ENCODE measurements at places on chromosomes 11 and 22.

GRCh38 chr11:44610186-44610955, 44.9 kb downstream of the CD82 start:
- no peak for DNase-seq

DNA sequence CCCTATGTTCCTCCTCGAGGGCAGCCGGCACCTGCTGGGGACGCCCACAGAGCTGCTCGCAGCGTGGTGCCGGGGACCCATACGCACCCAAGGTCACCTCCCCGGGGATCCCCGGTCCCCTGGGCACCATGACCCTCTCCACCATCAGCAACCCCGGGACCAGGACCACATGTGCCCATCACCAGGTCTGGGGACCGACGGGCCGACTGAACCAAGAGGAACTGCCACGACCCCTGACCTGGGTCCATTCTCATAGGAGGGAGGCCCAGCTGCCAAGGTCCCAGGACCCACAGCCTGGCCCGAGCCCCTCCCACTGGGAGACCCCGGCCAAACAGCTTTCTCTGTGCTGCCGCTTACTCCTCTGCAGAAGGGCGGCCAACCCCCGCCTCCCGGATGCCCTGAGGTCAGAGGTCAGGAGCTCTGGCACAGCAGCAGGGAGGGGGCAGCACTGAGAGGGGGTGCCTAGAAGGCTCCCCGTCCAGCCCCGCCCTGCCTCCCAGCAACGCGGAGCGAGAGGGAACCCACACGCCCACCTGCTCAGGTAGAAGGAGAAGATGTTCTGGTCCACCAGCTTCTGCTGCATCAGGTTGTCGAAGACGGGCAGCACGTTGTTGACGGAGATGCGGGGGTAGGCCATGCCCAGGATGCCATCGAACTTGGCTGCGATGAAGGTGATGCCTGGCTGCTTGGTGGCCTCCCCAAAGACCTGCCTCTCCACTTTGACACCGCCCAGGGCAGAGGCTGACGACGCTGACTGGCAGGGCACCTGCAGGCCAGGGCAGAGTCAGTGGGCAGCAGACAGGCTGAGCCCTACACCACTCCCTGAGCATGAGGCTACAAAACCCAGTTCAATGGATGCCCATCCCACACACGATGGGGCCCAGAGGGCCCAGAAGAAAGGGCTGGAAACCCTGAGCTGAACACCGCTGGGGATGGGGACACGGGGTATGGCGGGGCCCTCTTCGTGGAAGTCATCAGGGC, 6.6 kb downstream of the CTSD start:
- DNase-seq, result no peak

GRCh38 chr11:100247704-100248103, 439.4 kb upstream of the ARHGAP42 start:
- DNase-seq, result no peak

GRCh38 chr11:58999291-58999680, 60.0 kb downstream of the GLYATL1 start:
- no peak for DNase-seq

DNA sequence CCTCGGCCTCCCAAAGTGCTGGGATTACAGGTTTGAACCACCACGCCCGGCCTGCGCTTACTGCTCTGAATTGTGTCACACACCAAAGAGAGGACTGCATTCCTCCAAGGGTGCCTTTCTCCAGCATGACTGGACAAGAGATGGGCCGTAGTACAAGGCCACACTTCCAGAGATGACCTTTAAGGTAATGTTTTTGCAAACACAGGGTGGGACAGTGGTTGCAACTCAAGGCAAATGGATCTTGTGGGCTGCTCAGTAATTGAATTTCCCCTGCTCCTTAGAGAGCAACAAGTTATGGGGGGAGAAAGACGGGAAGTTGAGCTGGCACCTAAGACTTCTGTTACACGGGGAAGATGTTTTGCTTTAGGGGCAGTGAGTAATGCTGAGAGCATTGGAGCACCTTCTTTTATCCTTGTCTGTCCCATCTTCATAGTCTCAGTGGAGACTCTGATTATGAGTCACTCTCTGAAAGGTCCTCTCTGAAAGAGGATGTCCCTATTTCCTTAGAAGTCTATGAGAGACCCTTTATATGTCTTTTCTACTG, 66.3 kb downstream of the C11orf91 start:
- DNase-seq, result no peak

All from activated T-cell treated with anti-CD3 and anti-CD28 coated beads for 4 hours (primary cell).